ENCODE measurements at places on chromosomes 4 and X.
A peak's percentile ranks its signal among the peaks of the same experiment; 100 is the strongest.

DNA sequence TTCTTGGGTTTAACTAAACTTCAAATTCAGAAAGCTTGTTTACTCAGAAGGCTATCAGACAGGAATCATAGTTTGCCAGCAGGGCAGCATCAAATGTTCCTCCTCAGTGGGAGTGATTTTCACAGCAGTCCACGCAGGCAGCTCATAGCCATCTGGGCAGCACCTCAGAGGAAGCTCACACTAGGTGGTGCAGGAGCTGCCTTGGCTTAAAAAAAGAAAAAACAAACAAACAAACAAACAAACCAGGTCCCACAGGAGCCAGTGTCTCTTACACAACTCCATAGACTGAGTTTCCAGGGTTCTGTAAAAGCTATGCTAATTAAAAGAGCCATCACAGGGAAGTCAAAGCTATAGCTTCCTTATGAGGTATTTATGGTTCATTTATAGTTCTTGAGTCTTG, 10.5 kb upstream of the KLHL5 start:
- DNase-seq: no peak

- no peak for DNase-seq
Measured at GRCh38 chr4:125350470-125351135, 35.8 kb downstream of the FAT4 start.

- DNase-seq: peak; percentile 32
Measured at GRCh38 chrX:46978341-46979291, 66.4 kb downstream of the JADE3 start.

GRCh38 chr4:82893942-82894341, 3.0 kb upstream of the SEC31A start:
- no peak for DNase-seq

GRCh38 chrX:153414856-153415510, 3.7 kb downstream of the ZFP92 start:
- no peak for DNase-seq

- DNase-seq: no peak
Measured at GRCh38 chr4:99710681-99711345, 53.2 kb upstream of the C4orf54 start.

DNA sequence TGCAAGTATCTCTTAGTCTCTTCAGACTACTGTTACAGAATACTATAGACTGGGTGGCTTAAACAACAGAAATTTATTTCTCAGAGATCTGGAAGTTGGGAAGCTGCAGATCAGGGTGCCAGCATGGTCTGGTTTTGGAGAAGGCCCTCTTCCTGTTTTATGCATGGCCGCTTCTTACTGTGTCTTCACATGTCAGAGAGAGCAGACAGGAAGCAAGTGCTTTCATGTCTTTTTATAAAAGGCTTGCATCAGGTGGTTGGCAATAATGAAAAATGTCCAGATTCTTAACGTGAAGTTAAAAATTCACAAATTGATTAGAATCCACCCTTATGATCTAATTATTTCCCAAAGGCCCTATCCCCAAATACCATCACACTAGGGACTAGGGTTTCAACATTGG, 284.9 kb downstream of the RPA4 start:
- DNase-seq: peak; percentile 7

GRCh38 chr4:181137351-181137750, 1105.9 kb upstream of the TENM3 start:
- DNase-seq: no peak
